ENCODE measurements at places on chromosomes 1 and 21.

GRCh38 chr21:42929969-42930368 lies 4.5 kb upstream of the ERVH48-1 start:
- DNase-seq, result no peak

- no peak for DNase-seq
Observed at GRCh38 chr1:44059664-44060355, 28.5 kb upstream of the SLC6A9 start.

DNA sequence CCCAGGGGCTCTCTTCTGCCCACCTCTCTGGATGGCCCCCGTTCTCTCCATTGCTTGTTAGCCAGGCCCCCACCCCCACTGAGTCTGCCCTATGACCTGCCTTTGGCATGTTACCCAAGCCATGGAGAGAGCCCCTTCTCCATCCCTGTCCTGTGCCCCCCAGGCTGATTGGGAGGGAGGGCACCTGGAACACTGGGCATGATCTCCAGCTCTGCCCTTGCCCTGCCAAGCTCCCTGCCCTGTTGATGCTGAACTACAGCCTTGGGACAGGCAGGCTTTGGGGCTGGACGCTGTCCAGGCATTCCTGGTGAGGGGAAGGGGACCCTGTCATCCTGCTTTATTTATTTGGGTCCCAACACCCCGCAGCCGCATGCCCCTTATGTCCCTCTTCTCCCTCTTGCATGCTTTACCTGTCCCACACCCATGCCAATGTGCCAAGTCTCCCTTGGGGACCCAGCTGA lies 10.7 kb downstream of the TRIM46 start:
- DNase-seq, result no peak

DNA sequence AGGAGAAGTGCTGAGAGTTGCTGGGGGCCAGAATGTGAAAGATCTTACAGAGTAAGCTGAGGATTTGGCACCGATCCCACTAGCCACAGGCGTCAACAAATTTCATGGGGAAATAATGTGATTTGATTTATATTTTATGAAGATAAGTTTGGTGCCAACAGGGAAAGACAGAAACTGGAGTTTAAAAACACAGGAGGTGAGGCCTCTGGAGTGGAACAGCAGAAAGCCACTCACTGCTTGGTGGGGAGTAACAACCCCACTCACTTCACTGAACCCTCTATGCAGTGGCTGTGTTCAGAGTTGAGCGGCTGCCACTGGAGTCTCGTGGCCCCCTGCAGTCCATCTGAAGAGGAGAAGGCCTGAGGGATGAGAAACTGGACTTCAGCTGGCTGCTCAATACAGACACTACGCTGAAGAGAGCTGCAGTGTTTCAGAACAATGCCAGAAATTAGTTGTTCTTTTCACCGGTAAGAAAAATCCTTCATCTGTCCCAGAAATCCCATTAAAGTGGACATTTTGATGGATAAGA lies 48.0 kb upstream of the RXRG start:
- no peak for DNase-seq

GRCh38 chr1:172423336-172423735 lies 2.9 kb downstream of the C1orf105 start:
- no peak for DNase-seq

GRCh38 chr21:25890001-25890400 lies 155.2 kb downstream of the GABPA start:
- no peak for DNase-seq
